ENCODE measurements at places on chromosomes 5 and 9.

GRCh38 chr9:93223260-93224180 is 39.6 kb downstream of the WNK2 start:
- no peak for DNase-seq

- DNase-seq, result no peak
Measured at GRCh38 chr5:58255386-58255785, 204.5 kb downstream of the PLK2 start.

GRCh38 chr5:87079219-87079618 is 188.5 kb upstream of the RASA1 start:
- DNase-seq, result no peak

DNA sequence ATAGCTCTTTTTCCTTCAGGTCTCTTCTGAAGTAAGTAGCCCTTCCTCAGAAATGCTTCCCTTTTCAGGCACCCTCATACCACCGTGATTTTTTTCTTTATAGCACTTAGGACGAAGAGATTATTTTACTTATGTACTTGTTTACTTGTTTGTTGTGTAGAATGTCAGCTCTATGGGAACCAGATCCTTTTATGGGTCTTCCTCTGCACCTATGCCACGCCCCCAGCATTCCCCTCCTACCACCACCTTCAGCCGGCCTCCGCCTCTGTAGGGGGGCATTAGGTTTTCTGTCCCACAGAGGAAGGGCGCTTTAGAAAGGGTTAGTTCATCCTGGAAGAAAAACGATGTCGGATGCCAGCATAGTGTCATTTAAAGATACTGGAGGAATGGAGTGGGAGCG is 1.8 kb downstream of the CDKN2B-AS1 start:
- no peak for DNase-seq

- DNase-seq, result no peak
Measured at GRCh38 chr9:19085295-19085694, 17.4 kb downstream of the HAUS6 start.

GRCh38 chr5:151251001-151251551 is 1.9 kb upstream of the GM2A start:
- no peak for DNase-seq

- no peak for DNase-seq
Measured at GRCh38 chr5:172550096-172550765, 90.8 kb upstream of the NEURL1B start.

- no peak for DNase-seq
Measured at GRCh38 chr5:94575196-94575595, 43.2 kb downstream of the KIAA0825 start.

DNA sequence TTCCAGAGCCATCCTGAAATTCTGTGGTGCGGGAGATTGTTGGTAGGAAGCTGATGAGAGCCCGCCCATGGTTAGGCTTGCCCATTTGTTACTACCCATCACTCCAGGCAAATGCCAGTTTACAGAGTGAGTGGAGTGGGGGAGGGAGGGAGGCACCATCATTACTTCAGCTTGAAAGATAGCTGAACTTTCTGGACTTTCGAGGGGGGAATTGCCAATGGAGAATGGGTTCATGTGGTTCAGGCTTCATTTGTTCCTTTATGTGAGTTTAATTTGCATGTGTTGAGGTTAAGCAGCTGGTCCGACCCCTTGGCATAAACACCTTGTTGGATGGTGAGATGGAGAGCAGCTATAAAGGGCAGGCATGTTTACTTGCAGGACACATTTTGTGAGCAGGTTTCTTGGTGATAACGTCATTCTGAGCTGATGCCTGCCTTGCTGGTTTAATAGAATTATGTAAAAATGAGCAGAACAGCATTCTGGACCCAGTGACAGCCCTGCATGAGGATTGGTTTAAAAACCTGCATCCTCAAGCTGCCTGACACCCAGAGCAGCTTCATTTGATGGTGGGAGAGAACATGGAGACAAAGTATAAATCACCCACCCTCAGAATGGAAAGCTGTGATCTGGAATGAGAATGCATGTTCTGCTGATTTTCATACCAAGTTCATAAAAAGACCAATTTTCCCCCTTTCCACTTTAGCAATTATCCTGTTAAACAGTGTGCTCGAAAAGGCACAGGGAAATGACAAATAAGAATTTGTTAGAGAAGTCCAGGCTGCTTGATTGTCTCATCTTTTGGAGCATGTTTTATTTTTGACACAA is 106.3 kb downstream of the TRIO start:
- DNase-seq, result no peak

- no peak for DNase-seq
Measured at GRCh38 chr5:73215531-73215890, 42.5 kb downstream of the TMEM174 start.

DNA sequence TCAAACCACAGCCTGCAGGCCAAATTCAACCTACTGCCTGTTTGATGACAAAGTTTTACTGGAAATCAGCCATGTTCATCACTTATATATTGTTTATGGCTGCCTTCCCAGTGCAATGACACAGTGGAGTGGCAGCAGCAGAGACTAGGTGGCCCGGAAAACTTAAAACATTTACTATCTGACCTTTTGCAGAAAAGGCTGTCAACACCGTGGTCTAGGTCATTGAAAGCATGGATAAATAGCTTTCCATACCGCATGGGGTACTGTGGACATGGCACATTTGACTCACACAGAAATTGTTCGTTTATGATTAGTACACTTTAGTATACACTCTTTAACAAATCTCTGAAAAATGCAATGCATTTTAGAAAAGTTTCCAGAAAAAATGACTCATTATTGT is 298.3 kb upstream of the EFNA5 start:
- DNase-seq, result no peak

- no peak for DNase-seq
Measured at GRCh38 chr9:85416715-85417114, 325.0 kb downstream of the AGTPBP1 start.

GRCh38 chr9:1964093-1964492 is 51.1 kb upstream of the SMARCA2 start:
- no peak for DNase-seq

- no peak for DNase-seq
Measured at GRCh38 chr9:92165484-92165883, 50.3 kb upstream of the SPTLC1 start.

GRCh38 chr5:62038024-62038423 is 268.0 kb upstream of the KIF2A start:
- DNase-seq, result no peak

DNA sequence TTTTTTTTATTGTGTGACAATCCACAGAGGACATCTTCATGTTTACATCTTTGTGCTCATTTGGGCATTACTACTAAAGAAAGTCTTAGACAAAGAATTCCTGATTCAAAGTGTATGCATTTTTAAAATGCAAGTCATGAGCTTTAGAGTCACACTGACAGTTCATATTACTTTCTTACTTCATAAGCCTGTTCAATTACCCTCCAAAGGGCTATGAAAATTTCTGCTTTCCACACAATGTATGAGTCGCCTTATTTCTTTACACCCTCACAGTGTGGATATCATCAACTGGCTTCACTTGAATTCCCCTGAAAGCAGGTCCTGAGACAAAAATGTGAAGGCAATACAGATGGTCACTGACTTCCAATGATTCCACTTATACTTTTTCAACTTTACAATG is 280.4 kb upstream of the PTGER4 start:
- DNase-seq, result no peak

DNA sequence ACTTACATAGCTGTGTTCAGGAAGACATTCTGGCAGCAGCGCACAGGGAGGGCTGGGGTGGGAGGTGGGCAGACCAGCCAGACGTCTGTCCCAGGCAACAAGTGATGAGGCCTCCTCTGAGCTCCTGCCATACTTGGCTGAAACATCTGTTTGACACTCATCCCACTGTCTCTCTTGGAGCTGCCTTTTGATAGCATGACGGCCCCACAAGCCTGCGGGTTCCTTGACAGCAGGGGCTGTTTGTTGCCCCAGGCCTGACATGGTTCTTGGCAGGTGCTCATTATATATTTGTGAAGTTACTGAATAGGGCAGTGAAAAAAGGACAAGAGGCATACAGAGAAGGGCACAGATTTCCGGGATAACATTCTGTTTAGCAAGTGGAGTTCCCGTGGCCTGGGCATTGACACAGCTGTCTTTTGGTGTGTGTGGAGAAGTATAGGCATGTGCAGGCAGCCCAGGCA is 22.2 kb upstream of the B4GALT1 start:
- no peak for DNase-seq

DNA sequence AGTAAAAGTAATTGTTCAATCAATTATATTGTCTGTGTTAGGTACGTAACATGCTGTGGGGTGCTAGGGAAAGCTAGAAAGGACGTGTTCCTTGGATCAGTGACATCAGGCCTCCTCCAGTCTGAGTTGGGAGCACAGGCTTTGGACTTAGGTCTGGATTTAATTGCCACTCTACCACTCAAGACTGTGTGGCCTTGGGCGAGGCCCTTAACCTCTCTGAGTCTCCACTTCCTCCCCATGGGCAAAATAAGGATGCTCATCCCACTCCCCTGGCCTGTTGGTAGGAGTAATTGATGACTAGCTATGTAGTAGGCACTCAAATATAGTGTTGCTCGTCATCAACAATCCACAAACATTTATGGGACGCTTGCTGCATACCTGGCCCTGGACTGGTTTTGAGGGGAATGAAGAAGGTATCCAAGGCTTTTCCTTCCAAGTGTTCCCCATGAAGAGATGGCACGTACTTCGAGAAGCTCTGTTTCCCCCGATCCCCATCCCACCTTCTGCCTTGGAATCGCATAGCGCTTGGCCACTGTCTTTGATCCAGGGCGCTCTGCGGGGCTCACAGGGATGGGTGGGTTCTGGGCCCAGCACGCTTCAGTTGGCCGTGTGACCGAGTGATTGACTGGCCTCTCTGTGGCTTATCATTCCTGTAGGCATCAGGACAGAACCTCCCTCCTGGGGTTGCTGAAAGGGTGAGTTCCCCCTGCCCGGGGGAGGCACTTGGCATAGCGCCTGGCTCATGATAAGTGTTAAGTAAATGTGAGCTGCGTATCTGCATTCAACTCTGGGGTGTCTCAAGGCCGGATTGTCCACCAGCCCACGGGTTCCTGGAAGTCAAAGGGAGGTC is 8.1 kb downstream of the FGF18 start:
- DNase-seq, result no peak

DNA sequence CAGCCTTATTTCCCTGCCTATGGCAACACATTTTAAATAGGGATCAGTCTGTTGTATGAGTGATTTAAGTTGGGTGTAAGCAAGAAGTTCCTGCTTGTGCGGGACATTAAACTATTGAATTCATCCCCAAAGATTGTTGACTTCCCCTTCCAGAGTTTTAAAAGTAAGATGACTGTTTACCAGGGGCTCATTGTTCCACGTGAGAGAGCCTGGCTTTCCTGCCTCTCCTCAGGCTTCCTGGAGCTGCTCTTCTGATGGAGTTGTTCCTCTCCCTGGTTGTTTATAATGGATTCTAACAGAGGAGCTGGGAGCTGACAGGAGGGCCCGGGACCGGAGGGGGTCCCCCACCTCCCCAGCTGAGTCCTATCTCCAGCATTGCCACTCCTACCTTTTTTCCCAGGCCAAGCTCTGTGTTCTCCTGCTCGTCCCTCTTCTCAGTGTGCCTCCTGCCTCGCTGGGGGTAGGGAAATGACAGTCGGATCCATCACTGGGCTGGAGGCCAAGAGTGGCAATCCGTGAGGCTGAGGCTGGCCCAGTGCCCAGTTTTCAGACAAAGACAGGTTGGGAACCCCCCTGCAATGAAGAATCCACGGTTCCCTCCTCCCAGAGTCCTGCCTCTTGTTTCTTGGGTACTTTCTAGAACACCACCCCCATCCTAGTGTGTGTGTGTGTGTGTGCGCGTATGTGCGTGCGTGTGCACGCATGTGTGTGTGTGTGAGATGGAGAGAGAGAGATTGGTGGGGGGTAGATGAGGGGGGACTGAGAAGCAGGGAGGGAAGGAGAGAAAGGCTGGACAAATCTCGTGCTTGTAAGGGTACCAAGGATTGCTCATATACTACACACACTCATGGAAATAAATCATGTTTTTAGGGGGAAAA is 123.7 kb upstream of the NFIB start:
- no peak for DNase-seq

GRCh38 chr5:38410304-38410990 is 146.0 kb downstream of the LIFR start:
- DNase-seq, result no peak

DNA sequence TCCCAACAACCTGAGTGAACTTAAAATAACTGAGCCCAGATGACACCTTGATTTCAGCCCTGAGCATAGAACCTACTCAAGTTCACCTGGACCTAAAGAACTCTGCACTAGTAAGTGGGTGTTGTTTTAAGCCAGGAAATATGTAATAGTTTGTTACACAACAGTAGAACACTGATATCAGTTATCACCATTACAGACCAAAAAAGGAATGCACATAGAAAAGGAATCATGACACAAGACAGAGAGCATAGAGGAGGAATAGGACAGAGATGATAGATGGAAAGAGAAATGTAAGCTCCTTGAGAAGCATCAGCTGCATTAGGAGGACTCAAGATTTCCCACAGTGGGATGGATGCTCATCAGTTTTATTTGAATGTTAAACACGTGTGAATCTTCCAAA is 1096.9 kb upstream of the SEMA6A start:
- no peak for DNase-seq

DNA sequence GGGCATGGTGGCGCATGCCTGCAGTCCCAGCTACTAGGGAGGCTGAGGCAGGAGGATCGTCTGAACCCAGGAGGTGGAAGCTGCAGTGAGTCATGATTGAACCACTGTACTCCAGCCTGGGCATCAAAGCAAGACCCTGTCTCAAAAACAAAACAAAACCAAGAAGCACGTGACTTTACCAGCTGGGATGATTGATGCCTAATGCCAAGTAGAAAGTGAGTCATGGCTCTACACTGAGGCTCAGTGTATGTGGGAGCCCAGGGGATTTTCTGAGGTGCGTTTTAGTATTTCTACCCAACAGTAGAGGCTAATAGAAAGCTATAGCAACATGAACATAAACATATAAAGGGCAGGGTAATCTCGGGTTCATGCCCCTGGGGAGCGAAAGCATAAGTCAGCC is 13.9 kb upstream of the BRD3OS start:
- DNase-seq, result no peak

DNA sequence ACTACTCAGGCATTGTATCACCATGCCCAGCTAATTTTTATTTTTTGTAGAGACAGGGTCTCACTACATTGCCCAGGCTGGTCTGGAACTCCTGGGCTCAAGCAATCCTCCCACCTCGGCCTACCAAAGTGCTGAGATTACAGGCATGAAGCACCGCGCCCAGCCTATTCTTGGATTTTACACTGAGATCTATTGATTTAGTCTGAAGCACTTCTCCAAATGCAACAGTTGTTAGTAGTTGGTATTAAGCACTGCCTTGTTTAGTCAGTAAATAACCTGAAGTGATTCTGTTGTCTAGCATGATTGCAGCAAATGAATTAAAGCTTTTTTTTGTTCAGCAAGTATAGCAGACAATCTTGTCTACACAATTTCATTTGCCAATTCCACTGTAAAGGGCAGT is 8.9 kb upstream of the CCNB1 start:
- no peak for DNase-seq

- no peak for DNase-seq
Measured at GRCh38 chr5:96870094-96871026, 5.9 kb upstream of the ERAP2 start.

GRCh38 chr5:9905661-9906060 is 275.5 kb upstream of the TAS2R1 start:
- DNase-seq, result no peak

- DNase-seq, result no peak
Measured at GRCh38 chr9:114733816-114734215, 51.8 kb upstream of the TEX48 start.
